ENCODE measurements at places on chromosomes 2 and 18. TPM values are rescaled to one million over a fixed set of nuclear protein-coding genes. Genes with fewer than 3 reads are reported as not detected.

CXCR4 gene
- 1,189 TPM for total RNA-seq

GDF7 gene
- total RNA-seq: 0.16 TPM

FBXO48 gene
- 1.5 TPM for total RNA-seq

NEB gene
- 1.6 TPM for total RNA-seq

CKAP2L gene
- 0.97 TPM for total RNA-seq

PID1 gene
- 0.82 TPM for total RNA-seq

TUBA3E gene
- total RNA-seq: not detected

- DNase-seq: no peak
Measured at GRCh38 chr18:36692371-36692770, 136.4 kb downstream of the TPGS2 start.

DNA sequence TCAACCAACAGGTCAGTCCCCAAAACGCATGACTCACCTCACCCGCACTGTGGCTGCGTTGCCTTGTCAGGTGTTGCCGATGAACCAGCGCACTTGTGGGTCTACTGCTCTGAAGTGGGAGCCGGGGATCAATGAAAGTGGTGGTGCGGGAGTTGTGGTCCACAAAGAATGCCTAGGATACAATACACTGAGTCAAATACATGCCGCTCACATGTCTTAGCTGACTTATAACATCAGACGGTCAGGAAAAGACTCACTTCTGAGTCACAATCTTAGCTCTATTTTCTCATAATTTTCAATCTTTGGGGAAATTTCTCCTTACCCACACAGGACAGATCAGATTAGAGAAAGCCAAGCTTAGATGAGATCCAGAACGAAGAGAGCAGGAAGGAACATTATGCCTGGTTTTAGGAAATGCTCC lies 107.1 kb upstream of the STK17B start:
- no peak for DNase-seq

DNA sequence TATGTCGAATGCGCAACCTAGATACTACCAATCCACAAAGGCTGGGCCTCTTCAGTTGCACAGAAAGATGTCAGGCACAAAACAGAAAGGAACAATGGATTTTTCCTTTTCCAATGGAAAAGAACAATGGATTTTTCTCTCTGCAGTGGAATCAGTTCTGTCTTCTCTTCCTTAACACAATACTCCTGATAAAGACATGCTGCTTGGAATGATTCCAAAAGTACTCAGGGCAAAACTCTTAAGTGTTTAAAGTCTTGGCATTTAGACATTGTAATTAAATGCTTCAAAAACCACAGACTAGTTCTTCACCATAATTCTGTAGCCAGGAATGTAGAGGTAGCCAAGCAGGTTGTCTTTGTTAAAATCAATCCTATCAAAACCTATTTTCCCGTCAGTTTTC lies 46.7 kb upstream of the FLACC1 start:
- DNase-seq: no peak

- DNase-seq: no peak
Measured at GRCh38 chr2:119544075-119544938, at the start of gene CFAP221. CFAP221 (plus strand) TSS chr2:119544449; CDS start chr2:119546132, 1,683 bp downstream.

- DNase-seq: no peak
Measured at GRCh38 chr2:216665242-216665641, 30.1 kb downstream of the IGFBP5 start.

GRCh38 chr18:28399781-28400362 lies 222.9 kb upstream of the CDH2 start:
- no peak for DNase-seq

DNA sequence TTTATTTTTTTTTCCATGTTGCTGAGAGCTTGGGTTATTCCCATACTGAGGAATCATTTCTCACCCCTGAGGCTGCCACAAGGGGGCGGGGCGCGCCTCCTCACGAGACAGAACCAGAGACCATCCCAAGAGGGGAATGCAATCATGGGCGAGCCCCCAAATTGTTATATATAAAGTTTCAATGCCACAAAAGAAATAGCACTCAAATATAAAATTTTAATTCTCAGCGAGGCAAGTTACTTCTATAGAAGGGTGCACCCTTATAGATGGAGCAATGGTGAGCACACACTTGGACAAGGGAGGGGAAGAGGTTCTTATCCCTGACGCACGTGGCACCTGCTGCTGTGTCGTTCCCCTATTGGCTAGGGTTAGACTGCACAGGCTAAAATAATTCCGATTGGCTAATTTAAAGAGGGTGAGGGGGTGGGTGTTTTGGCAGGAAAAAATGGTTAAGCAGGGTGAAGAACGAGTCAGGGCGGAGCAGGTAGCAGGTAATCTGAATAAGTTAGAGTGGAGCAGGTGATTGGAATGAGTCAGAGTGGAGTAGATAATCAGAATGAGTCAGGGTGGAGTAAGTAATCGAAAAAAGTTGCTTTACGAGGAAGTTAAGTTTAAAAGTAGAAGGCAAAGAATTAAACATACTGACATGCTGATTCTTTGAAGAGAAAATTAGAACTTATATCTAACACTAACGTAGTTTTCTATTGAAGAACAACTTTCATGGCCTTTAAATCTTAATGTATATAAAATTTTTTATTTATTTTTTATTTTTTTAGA lies 177.5 kb downstream of the MTCL1 start:
- no peak for DNase-seq

- no peak for DNase-seq
Measured at GRCh38 chr2:172909454-172909853, 166.2 kb upstream of the MAP3K20 start.

GRCh38 chr2:188693111-188693510 lies 281.1 kb upstream of the COL3A1 start:
- no peak for DNase-seq

GRCh38 chr18:25517881-25518715 lies 166.1 kb upstream of the ZNF521 start:
- no peak for DNase-seq

All from T-helper 17 cell (primary cell).